DMS153 (cell line): ENCODE measurements at places on chromosomes 7 and 10.

DNA sequence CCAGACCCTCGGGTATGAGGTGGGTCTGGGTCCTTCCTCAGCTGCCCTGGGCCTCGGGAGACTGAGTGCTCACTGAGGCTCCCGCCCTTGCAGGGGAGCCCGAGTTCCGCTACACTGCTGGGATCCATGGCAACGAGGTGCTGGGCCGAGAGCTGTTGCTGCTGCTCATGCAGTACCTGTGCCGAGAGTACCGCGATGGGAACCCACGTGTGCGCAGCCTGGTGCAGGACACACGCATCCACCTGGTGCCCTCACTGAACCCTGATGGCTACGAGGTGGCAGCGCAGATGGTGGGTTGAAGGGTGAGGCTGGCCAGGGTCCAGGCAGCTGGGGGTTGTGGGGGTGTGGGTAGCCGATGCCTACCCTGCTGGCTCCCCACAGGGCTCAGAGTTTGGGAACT, 7.6 kb downstream of the AEBP1 start:
- DNase-seq: no peak

- no peak for DNase-seq
Observed at GRCh38 chr10:61903928-61904344, 2.4 kb downstream of the ARID5B start.

- no peak for DNase-seq
Observed at GRCh38 chr7:131952365-131952764, 395.9 kb upstream of the PODXL start.

- DNase-seq: no peak
Observed at GRCh38 chr10:8350250-8350967, 295.9 kb downstream of the GATA3 start.

DNA sequence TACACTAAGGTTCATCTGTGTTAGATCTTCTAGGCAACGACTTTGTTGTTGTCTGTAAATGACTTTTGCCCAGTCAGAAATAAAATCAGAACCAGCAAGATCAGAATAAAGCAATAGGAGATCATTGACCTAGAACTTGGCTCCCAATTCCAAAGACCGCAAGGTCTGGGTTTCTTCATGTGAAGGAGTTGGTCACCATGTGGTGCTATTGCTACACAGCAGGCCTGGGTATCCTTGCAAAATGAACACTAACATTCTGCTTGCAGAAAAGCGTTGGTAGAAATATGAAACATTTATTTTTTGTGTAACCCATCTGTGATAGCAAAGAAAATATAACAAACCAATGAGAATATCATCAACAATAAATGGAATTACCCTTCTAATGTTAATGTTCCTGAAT, 831.0 kb downstream of the NXPH1 start:
- no peak for DNase-seq

DNA sequence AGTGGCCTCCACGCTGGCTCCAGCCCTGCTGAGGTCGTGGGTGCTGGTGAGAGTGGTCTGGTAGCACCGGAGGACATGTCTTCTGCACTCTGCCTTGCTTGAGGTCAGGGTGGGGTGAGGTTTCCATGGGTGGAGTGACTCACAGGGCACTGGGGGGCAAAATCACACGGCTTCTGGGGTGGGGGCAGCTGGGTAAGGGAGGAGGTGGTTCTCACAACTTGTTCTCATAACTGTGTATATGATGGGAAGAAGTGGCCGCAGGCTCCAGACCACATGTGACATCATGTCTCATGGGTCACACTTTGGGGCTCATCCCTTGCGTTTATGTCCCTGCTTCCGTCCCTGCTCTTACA, 884 bp upstream of the PRF1 start:
- no peak for DNase-seq

- DNase-seq: no peak
Observed at GRCh38 chr10:66085906-66086305, 839.9 kb upstream of the LRRTM3 start.

- DNase-seq: no peak
Observed at GRCh38 chr10:133405844-133406527, 12.0 kb downstream of the MTG1 start.

- no peak for DNase-seq
Observed at GRCh38 chr10:92829042-92829785, 19.1 kb upstream of the EXOC6 start.

DNA sequence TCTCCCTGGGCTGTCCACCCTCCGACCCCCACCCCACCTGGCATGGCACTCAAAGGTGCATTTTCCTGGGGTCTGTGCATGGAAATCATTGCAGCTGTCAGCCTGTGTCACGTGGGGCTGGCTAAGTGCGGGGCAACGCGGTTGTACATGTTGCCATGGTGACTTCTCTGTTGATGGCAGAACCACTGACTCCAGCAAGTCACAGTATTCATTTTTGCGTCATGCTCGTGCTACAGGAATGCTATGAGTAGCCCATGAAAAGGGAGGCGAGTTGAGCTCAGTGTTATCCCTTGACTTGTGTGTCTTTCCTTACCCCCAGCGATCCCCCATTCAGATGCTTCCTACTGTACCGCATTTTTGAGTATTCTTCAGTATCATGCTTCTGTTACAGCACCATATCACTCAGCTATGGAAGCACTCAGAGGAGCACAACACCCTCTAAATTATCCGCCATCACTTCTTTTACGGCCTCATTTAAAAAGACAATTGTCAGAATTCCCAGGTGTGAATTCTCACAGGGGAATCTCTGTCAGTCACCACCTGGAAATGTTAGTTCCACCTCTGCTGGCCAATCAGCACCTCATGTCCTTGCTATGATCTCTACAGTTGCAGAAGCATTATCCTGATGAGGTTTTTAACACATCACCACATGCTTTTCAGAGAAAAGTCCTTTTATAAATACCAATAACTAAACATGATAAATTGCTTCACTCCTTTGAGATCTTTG, 194.4 kb upstream of the C7orf33 start:
- DNase-seq: no peak

GRCh38 chr10:100631192-100631591, 95.4 kb downstream of the HIF1AN start:
- DNase-seq: no peak

DNA sequence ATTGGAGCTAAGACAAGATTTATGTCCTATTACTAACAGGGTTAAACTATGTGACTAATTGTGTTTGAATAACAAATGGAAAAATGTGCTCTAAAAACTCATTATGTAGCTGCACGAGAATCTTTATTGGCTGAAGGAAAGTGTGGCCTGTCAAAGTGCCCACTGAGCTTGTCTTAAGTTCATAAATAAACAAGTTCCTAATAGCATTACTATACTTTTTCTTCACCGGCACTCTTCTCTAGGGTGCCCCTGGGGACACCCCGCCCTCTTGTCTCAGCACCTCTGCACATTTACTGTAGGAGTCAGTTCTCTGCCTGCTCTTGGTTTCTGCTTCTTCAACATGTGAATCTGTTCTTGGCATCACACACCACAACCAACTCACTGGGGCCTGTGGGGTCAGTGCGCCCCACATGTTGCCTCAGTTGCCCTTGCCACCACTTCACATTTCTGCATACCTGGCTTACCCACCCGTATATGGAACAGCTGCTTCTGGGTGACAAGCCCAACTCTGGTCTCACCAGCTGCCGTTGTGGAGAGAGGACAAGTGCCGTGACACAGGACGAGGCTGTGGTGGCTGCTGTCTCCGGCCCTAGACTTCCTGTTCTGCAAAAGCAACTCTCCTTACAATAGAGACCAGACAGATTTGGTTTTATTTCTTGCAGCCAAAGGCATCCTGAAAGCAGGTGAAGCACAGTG, 96.3 kb upstream of the DDC start:
- no peak for DNase-seq
